ENCODE measurements at places on chromosomes 5 and 9.

- no peak for DNase-seq
Measured at GRCh38 chr5:31855134-31856040, 216.5 kb downstream of the PDZD2 start.

DNA sequence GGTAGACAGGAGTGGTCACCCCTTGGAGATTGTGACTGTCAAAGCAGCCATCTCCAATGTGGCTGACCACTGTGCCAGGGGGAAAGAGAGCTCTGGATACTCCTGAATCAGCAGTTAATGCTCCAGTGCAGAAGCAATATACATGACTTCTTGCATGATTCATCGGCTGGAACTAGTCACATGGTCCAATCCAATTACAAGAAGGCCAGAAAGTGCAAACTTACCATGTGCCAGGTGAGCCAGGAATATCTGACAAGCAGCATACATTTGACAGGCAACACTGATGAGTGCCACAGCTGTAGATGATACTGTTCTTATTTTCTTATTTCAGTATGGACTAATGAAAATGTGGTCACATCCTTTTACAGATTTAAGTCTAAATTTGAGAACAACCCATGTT is 440.0 kb upstream of the MPDZ start:
- DNase-seq = no peak

DNA sequence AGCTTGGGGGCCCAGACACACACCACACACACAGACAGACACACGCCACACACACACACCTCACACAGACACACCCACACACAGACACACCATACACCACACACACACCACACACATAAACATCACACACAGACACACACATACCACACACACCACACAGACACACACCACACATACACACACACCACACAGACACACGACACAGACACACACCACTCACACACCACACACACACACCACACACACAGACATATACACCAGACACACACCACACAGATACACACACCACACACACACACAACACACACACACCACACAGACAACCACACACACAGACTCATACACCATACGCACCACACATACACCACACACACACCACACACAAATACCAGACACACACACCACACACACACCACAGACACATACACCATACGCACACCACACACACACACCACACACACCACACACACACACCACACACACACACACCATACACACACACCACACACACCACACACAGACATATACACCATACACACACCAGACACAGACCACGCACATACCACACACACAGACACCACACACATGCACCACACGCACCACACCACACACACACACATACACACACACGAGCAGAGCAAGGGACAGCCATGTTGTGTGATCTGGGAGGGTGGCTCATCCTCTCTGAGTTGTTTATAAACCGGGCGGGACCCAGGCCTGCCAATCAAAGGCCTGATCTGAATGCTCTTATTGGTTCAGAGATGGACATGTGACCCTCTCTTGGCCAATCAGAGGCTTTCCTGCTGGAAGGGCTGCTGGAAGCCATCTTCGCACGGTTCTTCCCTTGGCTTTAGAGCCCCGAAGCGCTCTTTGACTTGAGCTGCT is 148.3 kb downstream of the GAPVD1 start:
- DNase-seq = peak; percentile 8

DNA sequence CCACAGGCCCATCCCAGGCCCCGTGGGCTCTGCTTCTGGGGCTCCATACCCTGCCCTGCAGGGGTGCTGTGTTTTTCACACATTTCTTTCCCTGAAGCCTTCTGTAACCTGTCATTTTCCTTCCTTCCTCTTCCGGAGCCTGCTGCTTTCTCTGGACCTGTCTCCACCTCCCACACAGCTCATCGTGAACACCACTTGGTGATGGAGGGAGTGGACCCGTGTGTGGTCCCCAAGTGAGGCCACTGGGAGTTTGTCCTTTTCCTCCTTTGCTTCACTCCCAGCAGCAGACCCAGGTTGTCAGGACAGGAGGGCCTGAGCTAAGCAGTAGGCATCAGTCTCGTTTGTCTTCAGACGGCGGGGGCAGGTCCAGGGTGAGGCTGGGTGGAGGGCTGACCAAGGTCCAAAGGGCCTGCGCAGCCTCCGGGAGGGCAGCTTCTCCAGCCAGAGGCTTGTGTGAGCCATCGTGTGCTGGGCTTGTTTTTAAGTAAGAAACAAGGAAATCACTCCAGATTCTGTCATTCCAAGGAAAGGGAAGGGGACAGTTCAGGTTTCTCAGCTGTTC is 5.8 kb upstream of the POMT1 start:
- no peak for DNase-seq
